HuH-7.5 (cell line): ENCODE measurements at places on chromosomes 12 and 14.

- no peak for DNase-seq
Observed at GRCh38 chr12:128702371-128702770, 121.4 kb downstream of the SLC15A4 start.

- no peak for DNase-seq
Observed at GRCh38 chr12:59087077-59087673, 166.9 kb upstream of the LRIG3 start.

DNA sequence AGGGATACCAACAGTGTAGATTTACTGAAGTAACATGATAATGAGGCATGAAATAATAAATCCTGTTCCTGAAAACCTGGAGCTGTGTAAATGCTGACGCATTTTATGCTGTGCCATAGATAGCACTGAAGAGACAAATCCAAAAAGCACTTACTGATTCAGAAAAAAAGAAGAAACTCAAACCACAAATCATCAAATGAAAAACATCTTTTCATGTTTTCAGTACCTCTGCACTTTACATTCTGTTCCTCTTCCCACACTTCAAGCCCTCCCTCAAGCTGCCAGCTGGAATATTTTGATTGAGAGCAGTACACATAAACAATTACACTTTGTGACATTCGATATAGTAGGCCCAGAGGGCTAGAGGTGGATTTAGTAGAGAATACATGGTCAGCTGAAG is 362.3 kb downstream of the NAV3 start:
- DNase-seq = no peak

DNA sequence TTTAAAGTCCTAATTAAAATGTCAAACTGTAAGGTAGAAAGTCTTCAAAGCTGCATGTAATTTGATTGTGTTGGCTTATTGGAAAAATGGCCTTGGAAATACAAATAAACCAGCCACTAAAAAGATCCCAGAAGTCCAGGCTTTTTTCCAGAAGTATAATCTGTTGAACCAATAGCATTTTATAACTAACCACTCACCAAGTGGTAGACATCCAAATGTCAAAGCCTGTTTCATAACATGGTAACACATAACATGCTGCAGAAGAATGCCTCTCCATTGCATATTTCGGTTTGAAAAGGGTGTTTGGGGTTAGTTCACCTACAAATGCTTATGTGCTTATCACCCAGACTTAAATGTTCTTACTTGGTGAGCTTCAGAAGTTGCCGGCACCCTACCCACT is 183.7 kb upstream of the DIO2 start:
- DNase-seq = no peak

- DNase-seq = no peak
Observed at GRCh38 chr14:71078500-71078899, 171.2 kb downstream of the PCNX1 start.

DNA sequence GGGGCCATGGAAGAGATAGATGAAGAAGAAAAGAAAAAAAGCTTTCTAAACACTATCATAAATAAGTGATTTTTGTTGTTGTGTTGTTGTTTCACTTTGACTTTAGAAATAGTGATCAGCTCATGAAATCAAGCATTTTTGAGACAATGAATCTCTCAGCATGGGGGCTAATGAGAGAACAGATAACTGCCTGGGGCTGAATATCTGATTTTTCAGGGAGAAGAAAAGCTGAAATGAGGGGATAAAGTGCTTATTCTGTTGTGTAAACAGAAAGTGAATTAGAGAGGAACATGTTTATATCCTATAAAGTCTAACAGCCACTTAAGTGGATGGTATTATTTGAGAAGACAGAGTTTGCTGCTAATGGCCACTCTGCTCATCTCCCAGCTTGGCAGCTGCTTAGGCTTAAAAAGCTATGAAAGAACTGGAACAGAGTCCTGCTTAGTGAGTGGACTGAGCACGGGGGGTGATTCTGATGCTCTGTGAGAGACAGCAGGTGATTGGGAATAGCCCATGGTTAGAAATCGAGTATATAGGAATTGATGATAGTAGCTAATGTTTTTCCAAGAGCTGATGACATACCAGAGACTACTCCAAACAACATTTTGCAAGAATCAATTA is 646.1 kb upstream of the TMEM132C start:
- DNase-seq = no peak

DNA sequence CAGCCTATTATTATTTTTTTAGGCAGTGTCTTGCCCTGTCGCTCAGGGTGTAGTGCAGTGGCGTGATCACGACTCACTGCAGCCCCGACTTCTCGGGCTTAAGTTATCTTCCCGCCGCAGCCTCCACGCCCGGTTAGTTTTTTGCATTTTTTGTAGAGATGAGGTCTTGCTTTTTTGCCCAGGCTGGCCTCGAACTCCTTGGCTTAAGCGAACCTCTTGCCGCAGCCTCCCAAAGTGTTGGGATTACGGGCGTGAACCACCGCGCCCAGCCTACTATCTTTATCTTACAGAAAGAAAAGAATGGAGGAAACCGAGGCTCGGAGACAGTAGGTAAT is 507 bp upstream of the PTPN11 start:
- DNase-seq = no peak

DNA sequence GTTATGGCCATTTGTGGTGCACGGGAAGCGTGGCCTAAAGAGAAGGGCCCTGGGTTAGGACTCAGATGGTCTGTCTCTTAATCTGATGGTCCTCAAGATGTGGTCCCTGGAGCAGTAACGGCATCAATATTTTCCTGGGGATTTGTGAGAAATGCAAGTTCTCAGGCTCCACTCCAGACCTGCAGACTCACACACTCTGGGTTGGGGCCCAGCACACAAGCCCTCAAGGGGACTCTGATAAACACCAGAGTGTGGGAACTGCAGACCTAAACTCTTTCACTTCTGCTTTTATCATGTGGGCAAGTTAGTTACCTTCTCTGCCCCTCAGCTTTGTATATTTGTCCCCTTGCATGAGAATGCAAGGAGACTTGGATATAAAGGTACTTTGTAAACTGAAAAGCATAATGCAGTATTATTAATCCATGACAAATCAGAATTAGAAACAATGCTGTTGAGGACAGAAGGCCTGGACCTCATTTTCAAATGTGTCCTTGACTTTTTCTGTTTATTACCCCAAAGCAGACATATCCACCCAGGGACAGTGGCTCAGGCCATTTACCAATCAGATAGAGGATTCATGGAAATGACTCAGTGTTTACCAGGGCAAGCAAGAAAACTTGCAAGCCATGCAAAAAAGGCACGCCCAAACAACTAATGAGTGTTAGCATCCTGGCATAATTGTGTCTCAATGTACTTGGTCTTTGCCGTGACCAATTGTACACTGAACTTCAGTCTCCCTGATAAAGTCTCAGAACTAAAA is 157.0 kb downstream of the ASCL1 start:
- no peak for DNase-seq

GRCh38 chr12:67431411-67432020 is 162.4 kb downstream of the CAND1 start:
- no peak for DNase-seq

DNA sequence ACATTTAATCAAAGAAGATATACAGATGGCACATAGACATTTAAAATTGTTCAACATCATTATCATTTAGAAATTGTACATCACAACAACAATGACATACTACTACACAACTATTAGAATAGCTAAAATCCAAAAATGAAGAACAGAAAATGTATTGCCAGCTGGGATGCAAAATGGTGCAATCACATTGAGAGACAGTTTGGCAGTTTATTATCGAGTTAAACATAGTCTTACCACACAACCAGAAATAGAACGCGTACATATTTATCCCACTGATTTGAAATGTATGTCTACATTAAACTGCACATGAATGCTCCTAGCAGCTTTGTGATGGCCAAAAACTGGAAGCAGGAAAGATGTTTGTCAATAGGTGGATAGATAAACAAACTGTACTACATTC is 791.5 kb upstream of the MGAT4C start:
- DNase-seq = no peak

DNA sequence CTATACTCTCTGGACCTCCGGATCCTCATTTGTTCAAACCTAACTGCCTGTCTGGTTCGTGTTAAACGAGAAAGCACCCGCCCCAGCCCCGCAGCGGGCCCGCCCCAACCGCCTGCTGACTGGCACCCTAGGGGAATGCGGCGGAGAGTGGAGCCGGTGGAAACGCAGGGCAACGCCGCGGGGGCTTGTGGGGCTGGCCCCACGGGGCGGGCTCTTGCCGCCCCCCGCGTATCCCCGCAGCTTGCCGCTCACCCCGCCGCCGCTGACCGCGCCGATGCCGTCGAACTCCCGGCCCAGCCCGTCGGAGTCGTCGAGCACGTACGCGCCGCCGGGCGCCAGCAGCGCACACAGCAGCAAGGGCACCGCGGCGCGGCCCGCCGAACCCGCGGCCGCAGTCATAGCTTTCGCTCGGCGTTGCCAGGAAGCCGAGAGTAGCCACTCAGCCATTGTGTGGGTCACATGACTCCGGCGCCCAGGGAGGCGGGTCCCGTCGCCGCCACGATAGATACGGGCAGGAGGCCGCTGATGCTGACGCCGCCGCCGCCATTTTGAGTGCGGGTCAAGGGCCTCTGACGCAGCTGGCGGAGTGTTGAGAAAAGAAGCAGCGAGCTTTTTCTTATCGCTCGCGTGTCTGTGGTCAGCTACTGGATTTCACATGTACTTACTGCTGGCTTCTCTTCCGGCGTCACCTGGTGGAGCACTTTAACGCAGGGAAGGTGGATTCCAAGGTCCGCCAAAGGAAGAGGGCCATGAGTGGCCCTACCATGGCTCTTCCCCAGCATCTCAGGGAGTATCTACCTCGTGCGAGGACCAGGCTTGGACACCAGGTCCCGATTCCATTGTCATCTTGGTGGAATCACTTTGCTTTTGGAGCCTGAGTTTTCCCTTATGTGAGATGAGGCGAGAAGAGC is at the start of gene GALC:
Gene GALC, minus strand, starts transcription at position 465 of the 911 bp plus-strand sequence. Its CDS starts 18 bp downstream, at position 447.
- DNase-seq = peak; percentile 59

DNA sequence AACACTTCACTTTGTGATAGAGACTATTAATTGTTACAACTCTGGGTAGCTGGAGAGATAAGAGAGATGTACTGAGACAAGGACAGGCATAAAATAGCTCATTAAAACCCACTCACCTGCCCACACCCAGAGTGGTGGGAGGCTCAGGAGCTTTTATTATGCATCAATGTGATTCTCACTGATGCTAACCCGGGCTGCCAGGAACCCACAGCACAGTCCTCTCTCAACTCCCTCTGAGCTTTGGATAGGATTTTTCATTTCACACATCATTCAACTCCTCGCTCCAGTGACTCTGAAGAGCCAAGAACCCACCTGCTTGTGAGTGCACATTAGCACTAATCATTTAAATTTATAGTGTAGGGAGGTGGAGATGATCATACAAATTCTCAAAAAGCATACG is 827.9 kb downstream of the FLRT2 start:
- no peak for DNase-seq

GRCh38 chr12:116964054-116965050 is 53.6 kb downstream of the FBXW8 start:
- no peak for DNase-seq

DNA sequence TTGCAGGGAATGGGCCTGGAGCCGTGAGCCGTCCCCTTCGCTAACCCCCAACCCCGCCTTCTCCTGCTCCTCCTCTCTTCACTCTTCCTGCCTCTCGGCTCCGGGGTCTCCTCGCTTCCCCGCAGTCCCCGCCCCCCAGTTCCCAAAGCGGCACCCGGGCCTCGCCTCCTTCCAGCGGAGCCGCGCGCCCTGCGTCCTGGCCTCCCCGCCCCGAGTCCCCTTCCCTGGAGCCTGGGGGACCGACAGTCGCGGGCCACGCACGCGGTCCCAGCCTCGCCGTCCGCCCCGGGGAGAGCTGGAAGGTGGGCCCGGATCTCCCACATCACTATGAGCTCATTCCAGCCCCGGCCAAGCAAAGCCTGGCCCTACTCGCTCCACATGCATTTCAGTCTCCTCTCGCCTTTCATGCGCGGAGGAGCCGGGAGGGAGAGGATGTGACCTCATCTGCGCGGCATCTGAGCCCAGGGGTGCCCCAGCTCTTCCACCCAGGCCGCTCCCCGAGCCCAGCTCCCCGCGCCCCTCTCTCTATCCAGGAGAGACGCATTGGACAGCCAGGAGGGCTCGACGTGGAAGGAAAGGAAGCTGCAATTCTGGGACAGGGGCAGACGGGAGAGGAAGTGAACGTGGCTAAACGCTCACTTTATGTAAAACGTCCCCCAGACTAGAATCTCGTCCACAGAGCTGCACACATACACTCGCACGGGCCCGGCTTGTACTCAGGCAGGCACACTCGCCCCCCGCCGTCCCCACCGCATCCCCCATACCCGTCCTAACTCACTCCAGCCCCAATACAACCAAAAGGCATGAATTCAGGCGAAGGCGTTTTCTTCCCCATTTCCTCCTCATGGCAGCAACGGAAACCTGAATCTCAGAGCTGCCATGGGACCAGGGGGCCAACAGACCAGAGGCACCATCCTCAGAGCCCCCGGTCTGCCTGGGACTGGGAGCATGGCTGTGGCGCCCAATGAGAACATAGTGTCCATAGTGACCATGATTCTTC is 108.7 kb upstream of the CCND2 start:
- no peak for DNase-seq

GRCh38 chr12:10001171-10001776 is 2.4 kb upstream of the CLEC1B start:
- DNase-seq = no peak

DNA sequence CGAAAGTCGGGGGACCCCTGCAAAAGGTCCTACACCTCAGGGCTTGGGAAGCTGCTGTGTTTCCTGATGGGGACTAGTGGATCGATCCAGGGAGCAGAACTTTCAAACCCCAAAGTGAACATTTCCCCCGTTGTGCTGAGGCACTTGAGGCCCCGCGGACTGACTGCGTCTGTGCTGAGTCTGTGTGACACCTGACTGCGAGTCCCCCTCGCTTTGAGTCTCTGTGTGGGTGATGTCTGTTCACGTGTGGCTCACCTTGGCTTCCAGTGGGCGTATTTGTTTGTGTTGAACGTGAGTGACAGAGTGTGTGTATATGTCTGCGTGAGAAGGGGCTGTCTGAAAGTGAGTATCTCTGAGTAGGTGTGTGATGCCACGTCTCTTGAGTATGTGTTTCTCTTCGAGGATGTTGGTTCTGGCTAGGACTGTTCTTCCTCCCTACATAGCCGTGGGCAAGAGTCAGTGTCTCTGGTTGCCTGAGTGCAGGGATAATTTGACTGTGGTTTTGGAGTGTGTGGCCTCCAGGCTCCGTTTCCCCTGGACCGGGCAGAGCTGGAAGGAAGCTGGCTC is 1.3 kb downstream of the TEAD4 start:
- no peak for DNase-seq

GRCh38 chr12:120225200-120225558 is 24.3 kb upstream of the RPLP0 start:
- DNase-seq = no peak

GRCh38 chr14:73749706-73750530 is 35.7 kb upstream of the PNMA1 start:
- no peak for DNase-seq

GRCh38 chr12:12022306-12022936 is 48.3 kb upstream of the BCL2L14 start:
- DNase-seq = no peak

- DNase-seq = no peak
Observed at GRCh38 chr14:100199240-100199860, 39.6 kb upstream of the YY1 start.
